ENCODE measurements at places on chromosomes 7 and 10.

GRCh38 chr7:123115331-123115730 is 84.4 kb downstream of the SLC13A1 start:
- DNase-seq, result no peak

DNA sequence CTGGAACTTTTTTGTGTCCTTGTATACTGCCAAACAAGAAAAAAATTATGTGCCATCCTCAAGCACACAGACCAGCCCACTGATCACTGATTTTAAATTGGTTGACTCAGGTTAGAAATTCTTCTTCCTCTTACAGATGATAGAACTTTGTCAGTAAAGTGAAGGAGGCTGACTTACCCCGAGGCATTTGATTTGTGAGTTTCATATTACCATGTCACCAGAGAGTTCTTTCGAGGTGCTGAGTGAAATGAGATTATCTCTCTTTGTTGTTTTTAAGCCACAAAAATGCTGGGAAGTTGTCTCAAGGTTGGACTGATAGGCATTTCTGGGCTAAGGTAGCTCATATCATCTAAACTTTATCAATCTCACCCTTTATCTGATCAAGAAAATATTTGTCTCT is 78.8 kb upstream of the FAM180A start:
- no peak for DNase-seq

DNA sequence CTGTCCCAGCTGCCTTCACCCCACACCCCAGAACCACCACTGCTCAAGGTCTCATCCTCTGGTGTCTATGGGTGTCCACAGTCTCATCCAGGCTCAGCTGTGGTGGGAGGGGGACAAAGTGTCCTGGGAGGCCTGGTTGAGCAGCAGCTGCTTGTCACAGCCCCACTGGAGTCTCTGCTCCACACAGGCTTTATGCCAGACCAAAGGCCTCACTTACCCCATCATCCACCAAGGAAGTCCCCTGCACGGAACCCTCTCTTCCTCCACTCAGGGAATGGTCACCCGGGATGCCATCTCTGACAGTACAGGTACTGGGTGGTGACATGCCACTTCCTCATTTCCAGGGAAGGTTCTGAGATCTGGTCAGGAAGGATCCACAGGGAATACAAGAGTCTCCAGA is 925.4 kb upstream of the ZNF722 start:
- no peak for DNase-seq

- DNase-seq, result peak; percentile 22
Measured at GRCh38 chr7:107660381-107661080, at the start of gene SLC26A4. Gene SLC26A4 (plus strand): TSS chr7:107660828. CDS start chr7:107661642, 814 bp downstream.

DNA sequence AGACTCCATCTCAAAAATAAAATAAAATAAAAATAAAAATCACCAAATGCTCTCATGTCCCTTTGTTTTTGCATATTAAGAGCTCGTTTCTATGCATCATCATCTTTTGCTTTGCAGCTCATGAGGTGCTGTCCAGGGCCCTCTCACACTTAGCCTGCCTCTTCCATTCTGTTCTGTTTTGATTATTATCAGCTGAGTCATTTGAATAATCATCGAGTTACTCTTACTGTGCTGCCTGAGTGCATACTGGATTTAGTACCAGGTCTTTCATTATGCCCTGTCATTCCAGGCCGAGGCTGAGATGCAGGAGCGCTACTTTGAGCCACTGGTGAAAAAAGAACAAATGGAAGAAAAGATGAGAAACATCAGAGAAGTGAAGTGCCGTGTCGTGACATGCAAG is 33.0 kb downstream of the UCMA start:
- DNase-seq, result no peak

- DNase-seq, result no peak
Measured at GRCh38 chr10:97302088-97302791, 9.8 kb upstream of the ARHGAP19 start.

- DNase-seq, result no peak
Measured at GRCh38 chr7:16818732-16819131, 13.9 kb upstream of the AGR2 start.

Data from NCI-H146 (cell line).